Activated T-helper 1 cell treated with Interleukin-2 at 50 U/mL for 16 hours (primary cell): ENCODE measurements at places on chromosomes 1 and 21.

DNA sequence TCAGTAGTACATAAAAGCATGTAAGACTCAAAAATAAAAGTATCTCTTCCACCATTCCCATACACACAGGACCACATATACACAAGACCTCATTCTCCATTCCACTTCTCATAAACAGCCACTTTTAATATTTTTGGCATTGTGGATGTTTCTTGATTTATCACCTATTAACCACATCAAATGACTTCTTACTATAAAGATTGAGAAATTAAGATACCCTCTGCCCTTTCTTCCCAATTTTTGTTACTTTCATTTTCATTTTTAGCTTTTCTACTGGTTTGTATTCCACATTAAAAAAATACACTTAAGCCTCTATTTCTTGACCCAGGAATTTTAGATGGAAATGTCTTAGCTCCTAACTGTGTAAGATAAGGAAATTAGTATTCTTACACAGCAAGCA lies 22.8 kb downstream of the AKT3 start:
- DNase-seq, result no peak

DNA sequence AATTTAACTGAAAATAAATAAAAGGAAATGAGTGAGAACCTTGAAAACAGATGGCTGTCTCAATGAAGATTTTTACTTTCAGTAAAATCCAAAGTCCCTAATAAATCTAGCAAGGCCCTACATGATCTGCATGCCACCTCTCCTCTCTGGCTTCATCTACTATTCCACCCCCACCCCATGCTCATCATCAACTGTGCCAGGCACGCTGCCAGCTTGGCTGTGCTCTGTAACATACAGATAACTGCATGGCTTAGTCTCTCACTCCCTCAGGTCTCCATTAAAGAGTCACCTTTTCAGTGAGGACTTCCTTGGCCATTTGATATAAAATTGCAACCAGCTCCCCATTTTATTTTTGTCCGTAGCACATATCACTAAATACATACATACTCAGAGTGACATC lies 26.7 kb downstream of the RGSL1 start:
- no peak for DNase-seq

DNA sequence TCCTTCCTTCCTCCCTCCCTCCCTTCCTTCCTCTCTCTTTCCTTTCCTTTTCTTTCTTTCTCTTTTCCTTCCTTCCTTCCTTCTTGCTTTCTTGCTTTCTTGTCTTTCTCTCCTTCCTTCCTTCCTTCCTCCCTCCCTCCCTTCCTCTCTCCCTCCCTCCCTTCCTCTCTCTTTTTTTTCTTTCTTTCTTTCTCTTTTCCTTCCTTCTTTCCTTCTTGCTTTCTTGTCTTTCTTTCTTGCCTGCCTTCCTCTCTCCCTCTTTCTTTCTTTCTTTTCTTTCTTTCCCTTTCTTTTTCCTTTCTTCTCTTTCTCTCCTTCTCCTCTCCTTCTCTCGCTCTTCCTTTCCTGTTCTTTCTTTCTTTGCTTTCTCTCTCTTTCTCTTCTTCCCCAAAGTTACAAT lies 728.4 kb upstream of the ADAMTS5 start:
- DNase-seq, result no peak

DNA sequence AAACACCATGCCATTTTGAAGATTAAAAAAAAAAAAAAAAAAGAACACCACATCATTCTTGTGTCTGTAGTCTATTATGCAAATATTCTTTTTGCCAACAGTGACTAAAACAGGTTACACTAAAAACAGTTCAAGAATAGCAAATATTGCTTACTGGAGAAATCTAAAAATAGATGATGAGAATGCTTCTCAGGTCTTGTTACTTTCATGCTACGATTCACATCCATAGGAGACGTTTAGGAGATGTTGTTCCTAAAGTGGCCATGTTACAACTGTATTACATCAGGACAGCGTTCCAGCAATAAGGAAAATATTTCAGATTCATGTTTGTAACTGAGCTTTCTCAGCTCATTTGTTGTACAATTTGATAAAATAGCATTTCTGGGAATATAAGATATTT lies 32.3 kb downstream of the RAB3GAP2 start:
- DNase-seq, result no peak

DNA sequence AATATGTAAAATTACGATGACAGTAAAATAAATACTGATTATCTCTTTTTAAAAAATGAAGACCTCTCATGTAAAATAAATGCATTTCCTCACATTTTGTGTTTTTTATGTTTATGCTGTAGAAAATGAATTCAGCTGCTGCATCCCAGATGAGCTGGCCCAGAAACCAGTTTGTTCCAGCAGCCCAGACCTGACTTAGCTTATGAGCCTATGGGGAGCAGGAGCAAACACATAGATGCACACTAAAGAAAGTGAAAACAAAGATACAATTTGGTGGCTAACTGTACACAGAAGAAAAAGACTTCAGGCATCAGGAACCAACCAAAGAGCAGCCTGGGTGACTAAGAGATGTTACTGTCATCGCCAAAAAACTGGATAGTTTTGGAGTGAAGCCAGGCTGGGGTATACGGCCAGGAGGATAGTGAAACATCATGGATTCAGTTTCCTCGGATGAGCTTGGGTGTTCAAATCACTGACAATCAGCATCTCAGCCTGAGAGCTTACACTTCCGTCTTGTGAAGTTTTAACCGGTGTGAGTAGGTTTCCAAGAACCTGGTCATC lies 113.9 kb upstream of the BACE2 start:
- no peak for DNase-seq

DNA sequence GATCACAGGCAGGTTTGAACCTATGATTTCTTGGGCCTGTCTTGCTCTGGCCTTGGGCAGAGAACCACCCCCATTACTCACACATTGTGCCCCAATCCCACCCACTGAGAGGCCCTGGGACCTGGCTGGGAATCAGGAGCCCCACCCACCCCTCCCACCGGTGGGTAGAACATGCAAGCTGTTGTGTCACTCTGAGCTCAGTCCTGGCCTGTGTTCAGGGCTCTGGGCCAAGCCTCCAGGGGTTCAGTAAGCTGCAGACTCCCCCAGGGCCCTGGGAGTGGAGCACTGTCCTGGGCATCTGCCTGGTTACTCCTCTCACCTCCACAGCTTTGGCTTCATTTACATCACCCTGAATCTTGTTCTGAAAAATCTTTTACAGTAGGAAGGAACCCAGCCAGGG lies 270.5 kb downstream of the RRAGC start:
- DNase-seq, result no peak

DNA sequence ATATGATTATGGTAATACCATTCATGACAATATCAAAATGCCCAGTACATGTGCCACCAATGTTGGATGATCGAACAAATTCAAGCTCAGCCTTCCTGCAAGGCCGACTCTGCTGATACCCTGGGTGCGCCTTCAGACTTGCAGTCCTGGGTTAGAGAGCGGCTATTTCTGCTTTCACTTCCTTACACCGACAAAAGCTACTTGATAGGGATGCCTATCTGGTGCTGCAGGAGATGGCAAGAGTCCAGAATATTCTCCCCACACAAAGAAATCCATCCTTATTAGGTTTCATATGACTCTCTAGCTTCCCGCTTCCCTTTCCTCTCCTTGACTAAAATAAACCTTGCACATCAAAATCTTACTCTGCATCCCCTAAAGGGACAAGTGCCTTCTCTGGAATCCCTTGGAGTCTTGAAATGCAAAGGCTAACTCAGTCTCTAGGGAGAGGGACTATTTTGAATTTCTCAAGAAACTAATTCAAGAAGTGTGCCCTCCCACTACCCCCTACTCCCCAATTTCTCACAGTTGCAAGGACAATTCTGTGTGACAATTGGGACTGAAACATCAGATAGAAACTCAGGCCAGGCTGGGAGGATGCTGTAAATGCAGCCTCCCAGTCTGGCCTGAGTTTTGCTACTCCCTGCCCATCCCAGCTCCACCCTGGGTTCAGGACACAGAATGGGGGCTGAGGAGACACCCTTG lies 103.1 kb upstream of the USP24 start:
- DNase-seq, result no peak
